ENCODE measurements at places on chromosomes 2 and 18. TPM values are rescaled to one million over a fixed set of nuclear protein-coding genes. Genes with fewer than 3 reads are reported as not detected.

Gene TDRD15
- total RNA-seq, result not detected

Gene NEDD4L
- 83.9 TPM for total RNA-seq

DNA sequence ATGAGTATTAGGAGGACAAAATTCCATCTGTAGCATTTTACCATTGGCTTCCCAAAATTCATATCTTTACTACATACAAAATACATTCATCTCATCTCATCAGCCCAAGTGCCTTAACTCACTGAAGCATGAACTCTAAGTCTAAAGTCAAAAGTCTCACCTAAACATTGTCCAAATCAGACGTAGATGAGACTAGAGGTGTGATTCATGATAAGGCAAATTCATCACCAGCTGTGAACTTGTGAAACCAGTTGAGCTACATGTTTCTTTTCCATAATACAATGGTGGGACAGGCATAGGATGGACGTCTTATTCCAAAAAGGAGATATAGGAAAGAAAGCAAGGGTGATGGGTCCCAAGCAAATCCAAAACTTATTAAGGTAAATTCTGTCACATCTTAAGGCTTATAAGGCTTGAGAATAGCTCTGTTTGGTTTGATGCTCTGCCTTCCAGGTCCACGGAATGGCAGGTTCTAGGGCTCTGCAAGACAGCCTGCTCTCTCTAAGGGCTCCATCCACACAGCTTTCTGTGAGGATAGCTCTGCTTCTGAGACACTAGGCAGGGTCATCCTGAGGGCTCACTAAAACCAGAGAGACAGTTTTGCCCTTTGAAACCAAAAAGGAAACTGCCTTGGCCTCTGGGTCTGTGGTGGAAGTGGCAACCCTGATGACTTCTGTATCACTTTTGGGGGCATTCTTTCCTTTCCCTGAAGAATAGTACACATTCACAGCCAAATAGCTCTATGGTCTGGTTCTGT is 9.6 kb downstream of the IFIH1 start:
- DNase-seq, result peak; percentile 15

DNA sequence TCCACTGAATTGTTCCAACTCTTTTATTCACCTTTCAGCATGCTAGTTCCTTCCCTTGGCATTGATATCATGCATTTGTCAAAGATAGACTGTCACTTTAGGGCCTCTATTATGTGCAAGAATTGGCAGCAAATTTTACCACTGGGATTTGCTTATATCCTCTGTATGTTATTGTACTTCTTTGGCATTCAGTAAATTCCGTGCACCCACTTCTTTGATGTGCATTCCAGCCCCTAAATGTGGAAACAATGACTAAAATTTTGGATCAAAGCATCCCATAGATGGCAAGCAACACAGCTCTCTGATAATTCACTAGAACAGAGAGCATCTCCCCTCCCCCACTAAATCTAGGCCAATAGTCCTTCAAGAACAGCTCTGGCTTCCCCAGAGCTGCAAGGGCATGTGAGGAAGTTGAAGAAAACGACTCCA is 399.0 kb upstream of the HNRNPA3 start:
- DNase-seq, result no peak

Gene GPAT2
- not detected for total RNA-seq

DNA sequence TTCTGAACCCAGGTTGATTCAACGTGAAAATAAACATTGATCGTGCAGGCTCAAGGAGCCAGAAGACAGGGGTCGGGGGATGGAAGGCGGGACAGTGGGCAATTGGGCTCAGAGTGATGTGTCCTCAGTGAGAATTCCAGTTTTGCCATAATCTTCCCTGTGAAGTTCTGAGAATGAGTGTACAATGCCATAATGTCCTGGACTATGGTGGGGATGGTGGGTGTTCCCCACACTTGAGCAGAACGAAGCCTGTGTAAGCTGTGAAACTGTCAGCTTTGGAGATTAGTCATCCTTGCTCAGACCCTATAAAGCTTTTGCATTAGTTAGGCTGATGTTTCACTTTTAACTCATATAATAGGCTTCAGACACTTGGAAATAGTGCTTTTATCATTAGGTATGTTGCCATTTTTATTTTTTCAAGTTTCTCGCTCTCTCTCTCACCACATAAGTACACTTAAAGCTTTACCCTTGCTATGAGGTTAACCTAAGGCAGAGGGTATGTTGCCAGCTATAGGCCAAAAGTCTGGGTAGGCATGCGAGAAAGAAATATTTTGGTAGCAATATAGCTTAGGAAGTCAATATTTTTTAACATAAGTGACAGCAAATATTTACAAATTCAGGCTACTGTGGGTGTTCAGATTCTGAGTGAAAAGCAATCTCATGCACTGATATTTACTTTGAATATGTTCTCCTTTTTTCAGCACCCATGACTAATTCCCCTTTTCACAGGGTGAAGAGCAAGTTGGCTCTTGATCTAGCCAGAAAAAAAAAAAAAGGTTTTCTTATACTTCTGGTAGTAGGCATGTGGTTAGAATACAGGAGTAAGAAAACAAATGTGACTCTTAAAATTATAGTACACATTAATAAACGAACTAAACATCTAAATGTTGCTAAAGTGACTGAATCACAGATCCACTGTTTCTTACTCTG is 47.2 kb downstream of the CDC42EP3 start:
- no peak for DNase-seq

DNA sequence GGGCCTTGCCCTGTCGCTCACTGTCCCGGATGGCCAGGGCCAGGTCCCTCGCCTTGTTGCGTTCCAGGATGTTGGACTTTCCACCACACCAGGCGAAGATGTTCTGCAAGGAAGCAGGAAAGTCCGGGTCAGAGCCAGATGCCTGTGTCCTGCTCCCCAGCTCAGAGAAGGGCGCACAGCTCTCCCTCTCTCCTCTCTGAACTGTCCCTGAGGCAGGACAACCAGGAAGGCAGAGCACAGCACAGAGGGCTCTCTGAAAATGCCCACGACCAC is 11.0 kb downstream of the CAPG start:
- DNase-seq, result no peak

Gene CARF
- total RNA-seq, result 0.37 TPM

DNA sequence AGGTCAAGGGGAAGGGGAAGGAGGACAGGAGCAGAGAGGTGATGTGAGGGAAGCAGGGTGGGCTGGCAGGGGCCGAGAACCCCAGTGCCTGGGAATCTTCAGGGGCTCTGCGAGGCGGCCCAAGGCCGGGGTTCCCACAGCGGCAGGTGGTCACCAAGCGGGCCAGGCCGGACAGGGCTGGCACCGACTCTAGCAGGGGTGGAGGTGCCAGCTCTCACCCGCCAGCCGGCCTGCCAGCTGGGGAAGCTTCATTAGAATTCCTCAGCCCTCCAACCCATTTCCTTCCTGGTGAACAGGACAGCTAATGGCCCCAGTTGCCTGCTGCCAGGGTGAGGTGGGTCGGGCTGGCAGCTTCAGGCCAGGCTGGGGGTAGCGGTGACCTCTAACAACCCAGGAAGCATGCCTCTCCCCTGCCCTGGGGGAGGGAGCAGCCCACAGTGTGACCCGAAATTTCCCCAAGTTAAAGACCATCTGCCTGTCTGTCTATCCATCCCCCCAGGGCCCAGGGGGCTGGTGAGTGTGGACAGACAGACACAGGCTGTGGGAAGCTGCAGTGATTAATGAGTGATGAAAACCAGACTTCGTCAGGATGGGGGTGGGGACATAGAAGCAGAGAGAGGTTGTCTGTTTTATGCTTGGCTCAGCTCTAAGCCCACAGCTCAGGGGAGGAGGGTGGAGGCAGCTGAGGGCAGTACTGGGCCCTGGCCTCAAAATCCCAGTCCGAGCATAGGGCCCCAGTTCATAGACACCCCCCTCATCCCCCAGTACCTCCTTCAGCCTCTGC is 144.1 kb downstream of the ZFP36L2 start:
- no peak for DNase-seq
